ENCODE measurements at places on chromosomes 6 and 20. TPM values are rescaled to one million over a fixed set of nuclear protein-coding genes. Genes with fewer than 3 reads are reported as not detected.

The FAM83C gene
- total RNA-seq: not detected

The ERVFRD-1 gene
- total RNA-seq: not detected

The TDP2 gene
- 24.7 TPM for total RNA-seq

The BACH2 gene
- 0.27 TPM for total RNA-seq

The ARG1 gene
- not detected for total RNA-seq

All from endothelial cell of coronary artery (primary cell).